H1 (cell line): ENCODE measurements at places on chromosomes 2 and 18. TPM values are rescaled to one million over a fixed set of nuclear protein-coding genes. Genes with fewer than 3 reads are reported as not detected.

DNA sequence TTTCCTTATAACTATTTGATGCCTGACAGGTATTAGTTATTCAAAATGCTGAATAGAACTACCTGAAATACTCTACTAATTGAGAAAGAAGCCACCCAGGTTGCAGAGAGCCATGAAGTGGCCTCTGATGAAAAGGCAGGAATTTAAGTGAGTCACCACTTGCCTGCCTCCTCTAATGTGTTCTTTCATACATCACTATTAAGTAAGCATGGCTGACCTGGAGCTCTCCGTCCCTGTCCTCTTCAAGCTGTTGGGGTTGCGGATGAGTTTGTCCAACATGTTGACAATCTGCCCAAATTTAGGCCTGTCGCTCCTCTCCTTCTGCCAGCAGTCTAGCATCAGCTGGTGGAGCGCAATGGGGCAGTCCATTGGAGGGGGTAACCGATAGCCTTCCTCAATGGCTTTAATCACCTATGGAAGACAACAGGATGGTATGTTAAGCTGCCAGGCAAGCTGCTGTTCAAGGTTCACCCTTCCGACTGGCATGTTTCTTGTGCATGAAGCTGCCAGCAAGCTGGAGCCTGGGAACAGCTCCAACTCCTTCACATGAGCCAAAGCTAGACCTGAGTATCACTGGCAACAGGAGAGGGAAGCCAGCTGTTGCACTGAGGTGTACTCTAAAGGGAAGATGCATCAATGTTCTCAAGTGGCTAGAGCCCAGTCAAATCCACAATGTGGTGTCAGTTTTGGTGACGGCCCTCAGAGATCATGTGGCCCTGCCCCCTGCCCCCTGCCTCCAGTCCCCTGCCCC is 142.2 kb downstream of the EPHA4 start:
- no peak for DNase-seq

DNA sequence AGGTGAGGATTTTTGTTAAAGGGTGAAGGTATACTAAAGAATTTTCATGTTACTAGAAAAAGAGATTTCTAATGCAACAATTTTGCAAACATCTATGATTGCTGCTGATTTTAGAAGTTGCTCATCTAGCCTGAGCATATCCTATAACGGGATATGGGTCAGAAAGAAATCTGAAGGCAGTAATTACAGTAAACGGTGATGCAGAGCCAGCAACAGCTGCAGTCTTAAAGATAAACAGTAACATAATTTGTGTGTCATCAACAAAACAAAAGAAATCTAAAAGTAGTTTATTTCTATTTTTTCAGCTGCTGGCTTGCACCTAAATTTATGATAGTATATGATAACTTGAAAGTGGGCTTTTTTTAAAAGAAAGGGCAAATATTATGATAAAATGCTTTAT is 215.7 kb downstream of the SLC4A10 start:
- no peak for DNase-seq

DNA sequence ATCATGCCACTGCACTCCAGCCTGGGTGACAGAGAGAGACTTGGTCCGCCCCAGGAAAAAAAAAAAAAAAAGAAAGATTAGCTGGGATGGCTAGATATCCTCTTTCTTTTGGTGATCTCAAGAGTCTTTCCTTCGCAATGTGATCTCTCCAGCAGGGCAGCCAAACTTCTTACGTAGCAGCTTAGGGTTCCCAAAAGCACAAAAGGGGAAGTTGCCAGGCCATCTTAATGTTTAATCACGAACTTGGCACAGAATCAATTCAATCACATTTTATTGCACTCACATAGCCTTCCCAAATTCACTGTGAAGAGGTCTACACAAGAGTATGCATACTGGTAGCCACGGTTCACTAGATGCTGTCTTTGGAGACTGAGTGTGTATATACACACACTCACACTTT is 53.1 kb downstream of the VIL1 start:
- no peak for DNase-seq

DNA sequence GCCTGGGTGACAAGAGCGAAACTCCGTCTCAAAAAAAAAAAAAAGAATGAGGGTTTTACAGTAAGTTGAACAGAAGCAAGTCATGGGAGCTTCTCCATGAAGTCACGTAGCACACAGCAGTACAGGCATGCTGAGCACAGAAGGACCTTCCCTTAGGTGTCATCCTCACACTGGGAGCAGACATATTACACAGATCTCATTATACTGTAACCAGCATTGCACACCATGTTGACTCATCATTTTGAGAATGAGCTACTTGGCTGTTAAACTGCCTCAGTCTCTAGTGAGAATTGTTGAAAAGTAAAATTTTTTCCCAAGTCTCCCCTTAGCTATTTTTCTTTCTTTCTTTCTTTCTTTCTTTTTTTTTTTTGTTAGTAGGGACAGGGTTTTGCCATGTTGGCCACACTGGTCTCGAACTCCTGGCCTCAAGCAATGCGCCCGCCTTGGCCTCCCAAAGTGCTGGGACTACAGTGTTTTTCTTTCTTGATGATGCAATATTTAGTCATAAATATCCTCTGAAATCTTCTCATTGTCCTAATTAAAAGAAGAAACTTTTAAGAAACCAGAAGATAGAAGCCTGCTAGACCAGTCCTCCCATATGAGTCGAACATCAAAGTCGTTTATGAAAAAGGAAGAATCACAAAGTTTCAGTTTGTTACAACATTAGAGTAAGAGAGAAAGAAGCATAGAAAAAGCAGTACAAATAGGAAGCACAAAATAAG is 37.9 kb upstream of the PPP1CB start:
- DNase-seq: no peak

Gene DCTN1
- 156 and 162 TPM in 2 replicates for total RNA-seq
